Stimulated activated CD4-positive, alpha-beta T cell treated with anti-CD3 and anti-CD28 coated beads, Interleukin-1b, Interleukin-23, amount 100 ng/mL, for 24 hours (primary cell): ENCODE measurements at places on chromosomes 13 and 19.

DNA sequence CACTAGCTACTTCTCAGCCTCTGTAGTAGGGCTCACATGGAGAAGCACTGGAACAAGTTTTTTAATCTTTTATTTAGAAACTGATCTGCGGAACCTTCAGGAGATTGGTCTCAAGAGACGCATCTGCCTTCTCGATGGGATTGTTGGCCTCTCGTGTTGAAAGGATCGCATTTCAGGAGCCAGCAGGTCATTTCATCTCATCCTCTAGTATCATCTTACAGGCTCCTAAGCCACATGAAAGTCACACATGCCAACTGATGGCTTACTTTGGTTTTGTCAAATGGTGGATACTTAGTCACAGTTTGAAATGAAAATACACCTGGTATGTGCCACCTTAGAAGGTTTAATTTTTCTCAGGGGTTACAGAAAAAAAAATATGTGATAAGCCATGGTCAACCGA is 1703.6 kb downstream of the EFNB2 start:
- DNase-seq, result no peak

GRCh38 chr13:41577436-41577835 is 120.1 kb downstream of the RGCC start:
- no peak for DNase-seq

DNA sequence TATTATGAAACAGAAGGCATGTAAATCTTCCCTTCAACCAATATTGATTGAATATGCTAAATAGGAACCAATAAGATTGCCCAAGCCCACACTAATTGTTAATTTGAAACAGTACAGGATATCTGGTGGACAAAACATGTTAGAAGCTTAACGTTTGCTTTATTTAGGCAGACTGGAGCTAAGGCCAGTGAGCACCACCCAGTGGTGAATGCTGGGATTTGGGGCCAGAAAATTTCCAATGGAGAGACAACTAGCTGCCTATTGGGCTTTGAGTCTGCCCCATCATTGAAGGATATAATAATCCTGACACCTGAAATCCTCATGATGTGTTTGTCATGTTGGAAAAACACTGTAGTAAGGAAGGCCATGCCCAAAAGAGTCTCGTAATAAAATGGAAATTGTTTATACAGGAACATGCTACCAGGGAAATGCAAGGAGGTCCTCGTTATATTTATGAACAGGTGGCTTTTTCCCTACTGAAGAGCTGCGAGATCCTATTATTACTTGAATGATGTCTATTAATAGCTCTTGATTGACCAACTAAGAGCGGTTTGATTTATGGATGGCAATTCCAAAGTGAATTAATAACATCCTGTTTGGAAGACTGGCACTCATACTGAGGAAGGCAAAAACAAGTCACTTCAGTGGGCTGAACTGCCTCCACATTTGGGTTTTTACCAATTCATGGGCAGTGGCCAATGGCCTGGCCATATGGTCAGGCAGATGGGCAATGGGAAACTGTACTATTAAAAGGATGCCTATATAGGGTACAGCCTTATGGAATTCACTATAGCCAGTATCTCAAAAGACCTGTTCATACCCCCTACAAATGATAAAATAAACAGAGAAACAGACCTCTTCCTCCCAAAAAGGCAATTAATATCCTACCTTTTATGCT is 8.7 kb downstream of the SIGLECL1 start:
- peak; percentile 28 for DNase-seq

DNA sequence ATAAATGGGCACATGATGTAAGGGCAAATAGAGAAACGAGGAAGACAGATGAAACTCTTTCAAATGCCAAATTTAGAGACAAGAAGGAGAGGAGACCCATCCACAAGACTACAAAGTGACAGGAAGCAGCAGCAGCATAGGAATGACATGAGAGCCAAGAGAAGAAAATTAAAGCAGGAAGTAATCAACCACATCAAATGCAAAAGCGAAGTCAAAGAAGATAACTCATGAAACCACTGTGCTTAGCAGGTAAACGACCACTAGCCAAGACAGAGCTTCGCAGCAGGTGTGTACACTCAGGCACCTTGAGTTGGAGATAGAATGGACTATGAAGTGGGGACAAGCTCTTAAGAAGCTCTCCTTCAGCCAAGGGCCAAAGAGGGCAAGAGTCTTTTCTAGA is 64.1 kb downstream of the KLF12 start:
- DNase-seq, result no peak

DNA sequence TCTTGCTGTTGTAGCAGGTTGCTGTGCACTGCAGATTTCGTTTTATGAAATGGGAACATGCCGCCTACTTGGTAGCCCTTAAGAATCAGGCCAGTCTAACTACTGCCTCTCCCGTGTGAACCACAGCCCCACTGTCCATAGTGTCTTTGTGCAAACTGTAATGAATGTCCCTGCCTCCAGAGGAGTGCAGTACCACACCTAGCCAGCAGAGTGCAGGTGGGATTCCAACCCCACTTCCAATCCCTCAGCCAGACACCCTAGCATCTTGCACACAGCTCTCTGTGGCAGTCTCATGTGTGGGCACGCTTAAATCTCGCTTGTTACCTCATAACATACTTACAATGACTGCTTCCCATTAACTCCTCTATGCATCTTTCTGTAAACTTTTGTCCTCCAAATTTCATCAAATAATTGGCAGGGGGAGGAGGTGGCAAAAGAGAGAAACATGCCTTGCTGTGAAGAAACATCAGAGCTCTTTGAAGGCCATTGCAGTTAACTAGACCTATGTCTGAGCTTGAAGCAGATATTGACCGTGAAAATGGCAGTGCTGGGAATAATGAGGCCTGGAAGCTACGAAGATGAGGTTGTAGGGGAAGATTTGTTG is 47.2 kb downstream of the ZAR1L start:
- DNase-seq, result peak; percentile 18

DNA sequence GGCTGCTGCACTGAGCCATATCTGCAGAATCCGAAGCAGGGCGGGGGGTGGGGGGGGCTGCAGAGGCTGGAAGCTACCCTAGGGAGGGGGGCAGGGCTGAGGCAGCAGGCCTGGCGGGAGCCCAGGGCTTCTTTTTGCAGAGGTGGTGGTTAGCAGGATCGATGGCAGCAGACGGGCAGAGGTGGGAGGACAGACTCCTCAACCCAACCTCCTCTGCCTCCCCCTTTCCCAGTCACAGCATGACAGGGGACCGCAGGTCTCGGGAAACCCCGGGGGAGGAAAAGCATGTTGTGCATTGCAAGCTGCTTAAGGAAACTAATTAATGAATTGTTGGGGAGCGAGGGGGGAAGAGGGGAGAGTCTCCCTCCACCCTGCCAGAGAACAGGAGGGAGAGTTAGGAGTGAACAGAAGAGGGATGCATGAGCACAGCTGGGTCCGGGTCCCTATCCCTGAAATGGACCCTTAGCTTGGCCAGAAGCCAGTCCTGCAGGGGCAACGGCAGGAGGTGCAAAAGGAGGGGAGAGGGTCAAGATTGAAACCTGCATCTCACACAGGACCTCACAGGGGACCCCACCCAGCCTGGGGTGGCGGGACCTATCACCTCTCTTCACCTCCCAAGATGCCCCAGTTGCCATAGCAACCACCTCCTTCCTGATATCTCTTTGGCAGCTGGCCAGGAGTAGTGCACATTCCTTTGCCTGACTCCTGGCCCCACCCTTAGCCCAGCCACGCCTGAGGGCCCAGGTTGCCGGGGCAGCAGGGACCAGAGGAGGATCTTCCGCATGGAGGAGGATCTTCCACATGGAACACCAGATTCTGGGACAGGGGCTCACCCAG is 1.8 kb downstream of the FXYD7 start:
- DNase-seq, result no peak

GRCh38 chr19:16791942-16792341 is 37.3 kb upstream of the SIN3B start:
- DNase-seq, result no peak

- DNase-seq, result no peak
Observed at GRCh38 chr19:13078897-13079541, 23.6 kb downstream of the LYL1 start.

DNA sequence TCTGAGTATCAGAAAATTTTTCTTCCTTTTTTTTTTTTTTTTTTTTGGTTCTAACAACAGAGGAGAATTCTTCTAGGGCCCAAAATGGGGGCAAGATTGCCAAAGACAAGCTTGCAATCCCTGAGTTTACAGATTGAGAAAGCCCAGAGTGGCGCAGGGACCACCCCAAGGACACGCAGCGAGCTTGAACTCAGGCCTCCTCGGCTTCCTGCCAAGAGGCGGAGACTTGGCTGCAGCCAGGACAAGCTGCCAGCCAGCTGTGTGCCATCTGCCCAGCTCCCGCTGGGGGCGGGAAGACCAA is 506 bp upstream of the MRPL34 start:
- DNase-seq, result no peak

GRCh38 chr13:46885018-46885417 is 11.8 kb downstream of the HTR2A start:
- DNase-seq, result no peak

- DNase-seq, result no peak
Observed at GRCh38 chr13:24861617-24862362, 97.8 kb downstream of the RNF17 start.

- peak; percentile 91 for DNase-seq
Observed at GRCh38 chr19:9768175-9769112, at the start of gene ZNF846. Gene ZNF846, minus strand, starts transcription at chr19:9768738. Its CDS starts 3,788 bp downstream, at chr19:9764950.

DNA sequence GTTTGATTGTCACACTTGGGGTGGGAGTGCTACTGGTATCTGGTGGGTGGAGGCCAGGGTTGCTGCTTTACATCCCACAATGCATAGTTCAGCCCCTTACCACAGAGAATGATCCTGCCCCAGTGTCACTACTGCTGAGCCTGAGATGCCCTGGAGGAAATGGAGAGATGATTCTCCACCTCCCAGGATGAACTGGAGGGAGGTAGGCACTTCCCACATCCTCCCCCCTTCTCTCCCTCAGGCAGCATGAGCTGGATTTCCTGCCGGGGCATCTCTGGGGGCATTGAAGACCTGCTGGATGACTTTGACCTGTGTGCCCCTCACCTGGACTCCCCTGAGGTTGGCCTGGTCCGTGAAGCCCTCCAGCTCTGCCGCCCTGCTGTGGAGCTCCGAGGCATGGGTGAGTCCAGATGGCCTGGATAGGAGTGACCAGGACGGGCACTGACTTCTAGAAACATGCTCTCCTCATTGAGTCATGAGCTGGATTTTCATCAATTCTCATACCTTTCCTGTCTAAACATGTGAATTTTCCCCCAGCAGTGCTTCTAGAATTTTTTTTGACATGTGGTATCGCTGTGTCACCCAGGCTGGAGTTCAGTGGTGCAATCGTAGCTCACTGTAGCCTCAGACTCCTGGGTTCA is 45.3 kb downstream of the NWD1 start:
- DNase-seq, result no peak

GRCh38 chr19:9857920-9858746 is 23.0 kb downstream of the PIN1 start:
- no peak for DNase-seq
